ENCODE measurements at places on chromosomes 11 and 22. TPM values are rescaled to one million over a fixed set of nuclear protein-coding genes. Genes with fewer than 3 reads are reported as not detected.

GRCh38 chr11:120338107-120338933, 2.1 kb downstream of the ARHGEF12 start:
- DNase-seq, result no peak

The ZNF215 gene
- 0.80 TPM for total RNA-seq

DNA sequence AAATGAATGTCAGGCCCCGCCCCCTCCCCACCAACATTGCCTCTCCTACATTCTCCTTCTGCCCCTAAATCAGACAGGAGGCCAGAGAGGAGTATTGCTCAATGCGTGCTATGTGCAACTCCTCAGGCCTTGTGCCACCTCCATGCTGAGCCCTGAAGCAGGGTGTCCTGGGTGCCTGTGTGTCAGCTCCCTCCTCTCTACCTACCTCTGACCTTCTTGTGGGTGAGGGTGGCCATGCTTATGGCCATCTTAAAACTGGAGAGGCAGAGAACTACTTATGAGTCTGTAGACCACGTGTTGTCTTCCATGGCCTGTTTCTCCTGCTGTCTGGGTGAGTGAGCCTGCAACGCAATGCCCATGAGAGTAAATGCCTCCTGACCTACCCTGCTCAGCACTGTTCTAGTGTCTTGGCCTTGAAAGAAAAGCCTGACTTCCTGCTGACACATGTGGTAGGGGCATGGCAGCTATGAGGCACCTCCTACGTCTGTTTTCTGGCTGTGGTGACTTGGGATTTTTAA, 10.5 kb downstream of the MCAM start:
- DNase-seq, result no peak

DNA sequence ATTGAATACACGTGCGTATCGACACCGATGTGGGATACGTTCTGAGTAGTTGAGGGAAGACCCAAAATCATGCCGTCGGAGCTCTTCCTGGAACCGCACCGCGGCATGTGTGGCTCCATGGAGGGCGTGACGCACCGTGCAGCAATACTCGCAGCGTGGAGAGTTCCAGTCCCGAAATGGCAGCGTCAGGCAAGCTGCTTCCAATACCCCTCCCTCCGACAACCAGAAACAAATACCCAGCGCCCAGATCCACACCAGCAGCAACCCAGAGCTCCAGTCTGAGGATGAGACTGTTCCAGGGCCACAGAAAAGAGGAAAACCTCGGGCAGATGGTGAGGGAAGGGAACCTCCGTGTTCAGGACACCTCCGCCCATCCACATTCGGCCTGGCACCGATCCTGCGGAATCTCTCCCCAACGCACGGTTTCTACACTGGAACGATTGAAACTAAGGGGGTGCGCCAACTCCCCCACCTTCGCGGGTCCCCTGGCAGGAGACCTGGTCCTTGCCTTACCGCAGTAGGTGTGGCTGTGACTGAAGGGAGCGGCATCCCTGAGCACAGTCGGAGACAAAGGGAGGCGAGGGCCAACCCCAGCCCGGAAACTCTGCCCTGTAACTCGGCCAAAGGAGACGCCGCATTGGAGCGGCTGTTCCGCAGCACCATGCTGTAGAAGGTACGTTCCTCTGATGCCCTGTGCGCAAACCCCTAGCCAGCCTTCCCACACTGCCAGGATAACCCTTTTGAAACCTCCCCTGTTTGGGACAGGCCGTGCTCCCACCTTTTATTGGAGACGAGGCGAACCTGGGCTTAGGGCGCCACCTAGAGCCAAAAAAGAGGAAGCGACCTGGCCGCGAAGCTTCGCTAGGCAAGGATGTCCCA, 28.2 kb downstream of the DBX1 start:
- peak; percentile 80 for DNase-seq

The SPTBN2 gene
- total RNA-seq, result 6.6 TPM

The MUC15 gene
- not detected for total RNA-seq

DNA sequence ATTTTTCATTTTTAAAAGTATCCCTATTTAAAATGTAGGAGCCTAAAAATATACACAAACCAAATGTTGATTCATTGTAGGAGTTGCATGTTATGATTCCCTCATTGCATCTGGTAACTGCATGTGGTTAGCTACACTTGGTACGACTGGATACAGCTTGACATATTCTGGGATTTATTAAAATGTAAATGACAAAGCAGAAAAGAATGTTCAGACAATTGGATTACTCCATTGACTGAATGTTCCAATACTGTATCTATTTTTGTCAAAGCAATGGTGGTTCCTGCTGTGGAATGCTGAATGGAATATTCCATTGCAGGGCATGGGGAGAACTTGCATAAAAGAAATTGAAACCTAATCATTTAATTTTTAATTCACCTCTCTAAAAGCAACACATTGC, 30.8 kb downstream of the BLID start:
- DNase-seq, result no peak

- no peak for DNase-seq
These were observed 82.9 kb downstream of the CCDC34 start for GRCh38 chr11:27280140-27280539.

GRCh38 chr11:116697011-116697410, 75.8 kb downstream of the BUD13 start:
- no peak for DNase-seq

The SLC22A25 gene
- not detected for total RNA-seq

The FSHB gene
- total RNA-seq, result not detected

DNA sequence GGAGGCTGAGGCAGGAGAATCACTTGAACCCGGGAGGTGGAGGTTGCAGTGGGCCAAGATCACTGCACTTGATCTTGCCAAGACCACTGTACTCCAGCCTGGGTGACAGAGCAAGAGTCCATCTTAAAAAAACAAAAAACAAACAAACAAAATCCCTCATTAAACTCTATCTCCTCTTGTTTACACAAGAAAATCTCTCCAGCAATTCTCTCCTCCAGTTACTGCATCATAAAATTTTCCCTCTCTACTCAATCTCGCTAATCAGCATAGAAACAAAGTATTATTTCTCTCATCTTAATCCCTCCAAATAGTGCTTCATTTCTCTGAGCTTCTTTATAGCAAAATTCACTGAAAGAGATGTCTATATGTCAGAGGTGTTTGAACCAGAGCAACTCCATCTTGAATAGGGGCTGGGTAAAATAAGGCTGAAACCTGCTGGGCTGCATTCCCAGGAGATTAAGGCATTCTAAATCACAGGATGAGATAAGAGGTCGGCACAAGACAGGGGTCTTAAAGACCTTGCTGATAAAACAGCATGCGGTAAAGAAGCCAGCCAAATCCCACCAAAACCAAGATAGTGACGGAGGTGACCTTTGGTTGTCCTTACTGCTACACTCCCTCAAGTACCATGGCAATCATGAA, 19.8 kb downstream of the MTMR2 start:
- no peak for DNase-seq

DNA sequence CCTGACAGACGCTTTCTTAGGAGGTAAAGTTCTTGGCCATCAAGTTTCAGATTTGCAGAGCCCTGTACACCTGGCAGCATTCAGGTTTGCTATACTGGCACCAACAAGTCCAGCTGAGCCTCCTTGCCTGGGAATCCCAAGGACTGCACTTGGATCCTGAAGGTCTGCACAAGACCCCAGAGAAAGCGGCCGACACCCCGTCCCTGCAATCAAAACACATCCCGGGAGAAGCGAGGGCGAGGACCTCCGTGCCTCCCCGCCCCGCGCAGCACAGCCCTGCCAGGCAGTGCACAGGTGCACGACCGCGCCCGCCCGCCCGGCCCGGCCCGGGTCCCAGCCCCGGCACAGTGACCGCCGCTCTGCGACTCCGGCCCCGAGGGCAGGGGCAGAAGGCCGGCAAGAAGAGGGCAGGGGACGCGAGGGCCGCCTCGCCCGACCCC, 559 bp downstream of the MRTFA start:
- DNase-seq, result no peak

DNA sequence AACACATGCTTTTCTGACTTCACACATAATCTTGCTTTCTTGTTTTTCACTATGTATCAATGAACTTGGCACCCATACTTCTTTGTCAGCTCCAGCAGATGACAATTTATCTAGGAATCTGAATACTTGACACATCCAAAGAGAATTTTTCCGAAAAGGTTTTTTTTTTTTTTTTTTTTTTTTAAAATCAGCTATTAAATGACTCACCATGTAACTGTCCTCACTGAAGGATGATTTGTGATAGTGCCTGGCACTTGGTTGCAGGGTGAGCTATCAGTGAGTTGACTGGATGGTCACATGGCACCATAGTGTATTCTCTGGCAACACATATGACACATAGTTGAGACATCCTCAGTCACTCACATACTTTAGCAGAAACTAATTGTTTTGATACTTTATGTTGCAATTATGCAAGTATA, 133.4 kb upstream of the E2F8 start:
- DNase-seq, result no peak

DNA sequence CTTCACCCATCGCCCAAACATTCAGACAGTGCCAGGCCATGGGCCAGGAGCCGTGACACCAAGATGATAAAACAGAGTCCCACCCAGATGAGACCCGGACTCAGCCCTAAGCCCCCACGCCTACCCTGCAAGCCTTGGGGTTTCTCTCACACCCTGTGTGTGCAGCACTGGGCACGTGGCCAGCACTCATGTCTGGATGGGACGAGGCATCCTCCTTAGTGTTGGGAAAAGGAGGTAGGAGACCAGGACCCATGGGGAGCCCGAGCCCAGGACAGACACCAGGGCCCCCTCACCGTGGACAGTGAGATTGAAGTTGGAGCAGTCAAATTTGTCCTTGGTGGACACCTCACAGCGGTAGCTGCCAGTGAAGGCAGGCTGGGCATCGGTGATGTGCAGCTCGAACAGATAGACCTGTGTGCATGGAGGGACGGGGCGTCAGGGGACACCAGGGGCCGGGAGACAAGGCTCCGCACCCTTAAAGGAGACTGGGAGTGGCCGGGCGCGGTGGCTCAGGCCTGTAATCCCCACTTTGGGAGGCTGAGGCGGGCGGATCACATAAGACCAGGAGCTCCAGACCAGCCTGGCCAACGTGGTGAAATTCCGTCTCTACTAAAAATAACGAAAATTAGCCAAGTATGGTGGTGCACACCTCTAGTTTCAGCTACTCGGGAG, 4.2 kb downstream of the MYBPC3 start:
- DNase-seq, result no peak

DNA sequence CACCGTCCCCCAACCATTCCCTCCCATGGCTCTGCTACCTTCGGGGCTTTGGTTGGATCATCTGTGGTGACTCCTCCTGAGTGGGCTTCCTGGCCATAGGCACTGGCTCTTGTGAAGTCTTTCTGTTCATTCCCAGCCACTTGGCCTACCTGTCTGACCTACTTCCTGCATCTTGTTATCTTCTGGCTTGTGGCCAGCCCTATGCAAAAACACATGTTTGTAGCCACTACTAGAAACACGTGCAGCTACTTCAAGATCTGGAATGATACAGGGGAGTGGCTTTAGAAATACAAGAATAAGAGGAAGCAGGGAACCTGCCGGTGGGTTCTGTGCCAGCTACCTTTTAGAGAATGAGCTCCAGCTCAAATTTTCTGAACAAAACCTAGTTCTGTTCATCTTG, 20.9 kb downstream of the RCOR2 start:
- no peak for DNase-seq

- DNase-seq, result no peak
These were observed 30.8 kb downstream of the CCDC90B start for GRCh38 chr11:83255366-83255765.

DNA sequence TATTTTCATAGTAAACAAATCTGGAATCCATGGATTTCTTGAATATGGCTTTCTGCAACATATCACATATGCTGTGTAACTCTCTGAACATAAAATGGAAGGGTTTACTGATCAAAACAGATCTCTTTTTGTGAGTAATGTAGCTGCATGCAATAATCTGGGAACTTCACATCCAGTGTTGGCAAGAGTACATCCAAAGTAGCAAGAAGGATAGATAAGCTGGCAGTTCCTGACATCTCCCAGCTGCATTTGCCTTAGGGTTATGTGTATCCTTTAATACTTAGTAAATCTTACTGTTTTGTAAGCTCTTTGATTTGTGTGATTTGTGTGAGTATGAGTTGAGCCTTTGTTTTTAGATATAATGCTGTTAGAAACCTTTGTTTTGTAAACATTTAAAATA, 280.4 kb upstream of the CNTN5 start:
- DNase-seq, result no peak

The CRYBA4 gene
- total RNA-seq, result not detected

DNA sequence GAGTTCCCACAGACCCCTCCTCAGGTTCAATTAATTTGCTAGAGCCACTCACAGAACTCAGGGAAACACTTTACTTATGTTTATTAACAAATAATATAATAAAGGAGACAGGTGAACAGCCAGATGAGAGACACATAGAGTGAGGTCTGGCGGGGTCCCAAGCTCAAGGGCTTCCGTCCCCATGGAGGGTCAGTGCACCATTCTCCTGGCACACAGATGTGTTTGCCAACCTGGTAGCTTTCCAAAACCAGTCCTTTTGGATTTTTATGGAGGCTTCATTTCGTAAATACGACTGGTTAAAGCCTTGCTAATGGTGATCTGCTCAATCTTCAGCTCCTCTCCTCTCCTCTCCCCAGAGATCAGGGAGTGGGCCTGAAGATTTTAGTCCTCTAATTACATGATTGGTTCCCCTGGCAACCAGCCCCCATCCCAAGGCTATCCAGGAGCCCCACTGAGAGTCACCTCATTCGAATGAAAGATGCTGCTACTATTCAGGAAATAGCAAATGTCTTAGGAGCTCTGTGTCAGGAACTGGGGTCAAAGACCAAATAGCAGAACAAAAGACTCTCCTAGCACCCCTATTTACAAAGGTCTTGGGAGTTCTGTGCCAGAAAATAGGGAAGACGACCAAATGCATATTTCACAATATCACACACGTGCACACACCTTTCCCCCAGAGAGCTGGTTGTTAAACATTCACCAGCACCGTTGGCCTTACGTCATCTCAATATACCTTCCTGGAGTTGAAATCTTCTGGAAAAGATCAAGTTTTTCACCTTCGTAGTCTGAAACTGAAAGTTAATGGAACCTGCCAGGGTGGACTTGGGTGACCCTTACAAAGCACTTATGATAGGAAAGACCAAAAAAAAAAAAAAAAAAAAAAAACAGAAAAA, 23.8 kb upstream of the CAPRIN1 start:
- DNase-seq, result no peak

DNA sequence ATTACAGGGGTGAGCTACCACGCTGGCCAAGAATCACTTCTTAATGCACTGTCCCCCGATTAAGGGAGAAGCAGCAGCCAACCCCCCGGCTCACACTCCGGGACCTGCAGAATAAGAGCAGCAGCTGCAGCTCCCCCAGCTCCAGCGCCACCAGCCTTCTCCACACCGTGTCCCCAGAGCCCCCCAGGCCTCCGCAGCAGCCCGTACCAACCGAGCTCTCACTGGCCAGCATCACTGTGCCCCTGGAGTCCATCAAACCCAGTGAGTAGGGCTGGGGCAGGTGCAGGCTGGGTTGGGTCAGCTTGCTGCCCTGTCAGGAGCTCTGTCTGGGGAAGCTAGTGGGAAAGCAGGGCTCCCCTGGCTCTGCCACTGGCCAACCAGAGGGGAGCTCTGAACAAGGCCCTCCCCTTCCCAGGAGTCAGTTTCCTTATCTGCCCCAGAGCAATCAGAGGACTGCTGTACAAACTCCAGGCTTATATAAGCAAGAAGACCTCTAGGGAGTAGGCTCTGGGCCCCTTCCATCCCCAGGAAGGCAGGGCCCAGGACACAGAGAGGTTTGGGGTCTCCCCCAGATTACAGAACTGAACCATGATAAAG, 8.5 kb upstream of the SH3BP1 start:
- no peak for DNase-seq

Data from sciatic nerve (tissue), 2 donors.